ENCODE measurements at places on chromosomes 12 and 14. TPM values are rescaled to one million over a fixed set of nuclear protein-coding genes. Genes with fewer than 3 reads are reported as not detected.

Gene TCP11L2
- polyA plus RNA-seq: 12.7 TPM

Gene RFX4
- polyA plus RNA-seq: 0.13 TPM

DNA sequence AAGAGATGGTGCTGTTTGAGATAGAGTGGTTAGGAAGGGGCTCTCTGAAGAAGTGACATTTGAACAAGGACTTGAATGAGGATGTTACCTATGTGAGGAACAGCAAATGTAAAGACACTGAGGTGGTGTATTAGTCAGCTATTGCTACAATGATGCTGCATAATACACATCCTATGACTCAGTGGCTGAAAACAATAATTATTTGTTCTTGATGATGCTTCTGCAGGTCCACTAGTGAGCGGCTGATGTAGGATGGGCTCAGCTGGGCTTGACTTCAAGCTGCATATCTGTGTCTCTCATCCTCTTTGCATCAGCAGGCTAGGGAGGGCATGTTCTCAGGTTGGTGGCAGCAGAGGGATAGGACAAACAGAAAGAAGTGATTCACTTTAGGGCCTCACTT, 21.4 kb upstream of the CLMN start:
- H3K27ac ChIP-seq: peak overlapping the region; percentile 63
- no peaks in the 10 kb centered on the region for H3K36me3 ChIP-seq

DNA sequence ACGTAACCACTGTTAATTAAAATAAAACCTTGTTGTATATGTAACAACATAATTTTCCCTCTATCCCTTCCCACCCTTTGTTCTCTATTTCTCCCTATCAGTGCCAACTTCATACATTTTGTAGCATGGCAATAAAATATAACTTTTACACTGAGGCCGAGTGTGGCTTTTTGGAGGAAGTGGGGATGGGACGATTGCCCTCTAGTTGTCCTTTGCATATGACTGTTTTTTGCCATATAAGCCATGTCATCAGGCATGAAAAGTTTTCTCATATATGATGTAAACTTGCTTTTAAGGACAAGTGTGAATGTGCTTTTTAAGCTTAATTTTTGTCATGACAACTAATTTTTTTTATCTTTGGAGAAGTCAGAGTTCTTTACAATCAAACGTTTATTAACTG, 6.2 kb upstream of the CCT2 start:
- no peak overlapping the region for H3K4me3 ChIP-seq
- no peak for DNase-seq
- H3K36me3 ChIP-seq: peaks cover 18% of the 10 kb centered on the region
- no peaks in the 10 kb centered on the region for H3K27me3 ChIP-seq
- no peak overlapping the region for H3K27ac ChIP-seq

GRCh38 chr12:92908108-92908507, 21.0 kb downstream of the EEA1 start:
- H3K4me3 ChIP-seq: no peak overlapping the region
- H3K27me3 ChIP-seq: no peaks in the 10 kb centered on the region
- no peaks in the 10 kb centered on the region for H3K4me1 ChIP-seq
- no peak overlapping the region for H3K27ac ChIP-seq
- H3K36me3 ChIP-seq: no peaks in the 10 kb centered on the region

DNA sequence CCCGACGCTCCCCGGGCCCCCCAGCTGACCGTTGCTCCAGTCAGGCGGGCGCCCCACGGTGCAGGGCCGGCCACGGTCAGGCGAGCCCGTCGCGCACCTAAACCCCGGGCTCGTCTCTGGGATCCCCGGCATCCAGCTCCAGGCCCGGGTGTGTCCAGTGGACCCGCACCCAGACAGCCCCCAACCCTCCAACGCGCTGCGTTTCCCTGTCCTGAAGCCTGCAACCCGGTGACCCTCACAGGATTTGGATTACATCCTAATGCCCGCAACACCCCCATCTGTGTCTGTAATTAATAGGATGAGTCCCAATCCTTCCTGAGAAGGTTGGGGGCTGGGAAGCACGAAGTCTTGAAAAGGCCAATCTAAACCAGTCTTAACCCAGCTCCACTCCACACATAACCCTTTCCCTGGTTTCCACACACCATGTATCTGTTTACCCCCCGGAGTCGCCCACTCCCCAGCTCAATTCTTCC, 10.4 kb downstream of the CPNE6 start:
- H3K27me3 ChIP-seq: peaks cover 8% of the 10 kb centered on the region
- peak overlapping the region; percentile 63 for H3K27ac ChIP-seq
- H3K4me1 ChIP-seq: peaks cover 14% of the 10 kb centered on the region
- H3K36me3 ChIP-seq: no peaks in the 10 kb centered on the region
- peak; percentile 34 for DNase-seq
- peak overlapping the region; percentile 52 for H3K4me3 ChIP-seq

- H3K27ac ChIP-seq: no peak overlapping the region
- no peak for DNase-seq
- H3K36me3 ChIP-seq: no peaks in the 10 kb centered on the region
- H3K27me3 ChIP-seq: no peaks in the 10 kb centered on the region
- peaks cover 5% of the 10 kb centered on the region for H3K4me1 ChIP-seq
These were observed 219.1 kb downstream of the PHLDA1 start for GRCh38 chr12:75812271-75813018.
